RPMI8226 (cell line): ENCODE measurements at places on chromosomes 5 and 9.

- peak; percentile 71 for DNase-seq
Measured at GRCh38 chr5:175321927-175322532, 122.0 kb downstream of the DRD1 start.

GRCh38 chr9:607417-607816, 234.1 kb upstream of the DMRT1 start:
- no peak for DNase-seq

- DNase-seq, result no peak
Measured at GRCh38 chr9:121450241-121450640, 49.4 kb downstream of the GGTA1 start.

DNA sequence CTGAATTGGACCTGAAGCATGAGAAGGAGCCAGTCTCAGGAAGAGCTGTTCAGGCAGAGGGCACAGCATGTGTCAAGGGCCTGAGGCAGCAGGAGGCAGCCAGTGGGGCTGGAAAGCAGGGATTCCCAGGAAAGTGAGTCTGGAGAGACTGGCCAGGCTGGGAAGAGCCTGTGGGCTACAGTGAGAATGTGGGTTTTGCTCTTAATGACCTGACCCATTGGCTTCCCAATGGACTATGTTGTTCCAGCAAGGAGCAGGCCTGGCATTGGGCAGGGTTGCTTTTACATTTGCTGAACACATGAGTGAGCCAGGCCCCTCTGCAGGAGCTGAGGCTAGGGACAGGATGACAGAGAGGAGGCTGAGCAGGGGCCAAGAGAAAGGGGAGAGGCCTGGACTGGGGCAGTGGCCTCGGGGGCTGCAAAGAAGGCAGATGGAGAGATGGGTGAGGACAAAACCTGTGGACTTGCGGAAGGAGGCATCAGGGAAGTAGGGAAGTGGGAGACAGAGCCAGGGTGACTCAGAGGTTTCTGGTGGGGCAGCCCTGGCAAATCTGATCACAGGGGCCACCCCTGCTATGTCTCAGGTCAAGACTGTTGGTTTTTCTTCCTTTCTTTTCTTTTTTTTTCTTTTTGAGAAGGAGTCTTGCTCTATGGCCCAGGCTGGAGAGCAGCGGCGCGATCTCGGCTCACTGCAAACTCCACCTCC, 65.9 kb upstream of the NEK6 start:
- no peak for DNase-seq

- no peak for DNase-seq
Measured at GRCh38 chr9:127767909-127768331, 10.5 kb downstream of the SH2D3C start.

GRCh38 chr5:157387683-157388093, 72.3 kb upstream of the NIPAL4 start:
- no peak for DNase-seq

GRCh38 chr9:34611811-34612787, at the start of gene RPP25L:
RPP25L (minus strand) TSS chr9:34612097; CDS start chr9:34611296, 801 bp downstream.
- DNase-seq, result peak; percentile 91

DNA sequence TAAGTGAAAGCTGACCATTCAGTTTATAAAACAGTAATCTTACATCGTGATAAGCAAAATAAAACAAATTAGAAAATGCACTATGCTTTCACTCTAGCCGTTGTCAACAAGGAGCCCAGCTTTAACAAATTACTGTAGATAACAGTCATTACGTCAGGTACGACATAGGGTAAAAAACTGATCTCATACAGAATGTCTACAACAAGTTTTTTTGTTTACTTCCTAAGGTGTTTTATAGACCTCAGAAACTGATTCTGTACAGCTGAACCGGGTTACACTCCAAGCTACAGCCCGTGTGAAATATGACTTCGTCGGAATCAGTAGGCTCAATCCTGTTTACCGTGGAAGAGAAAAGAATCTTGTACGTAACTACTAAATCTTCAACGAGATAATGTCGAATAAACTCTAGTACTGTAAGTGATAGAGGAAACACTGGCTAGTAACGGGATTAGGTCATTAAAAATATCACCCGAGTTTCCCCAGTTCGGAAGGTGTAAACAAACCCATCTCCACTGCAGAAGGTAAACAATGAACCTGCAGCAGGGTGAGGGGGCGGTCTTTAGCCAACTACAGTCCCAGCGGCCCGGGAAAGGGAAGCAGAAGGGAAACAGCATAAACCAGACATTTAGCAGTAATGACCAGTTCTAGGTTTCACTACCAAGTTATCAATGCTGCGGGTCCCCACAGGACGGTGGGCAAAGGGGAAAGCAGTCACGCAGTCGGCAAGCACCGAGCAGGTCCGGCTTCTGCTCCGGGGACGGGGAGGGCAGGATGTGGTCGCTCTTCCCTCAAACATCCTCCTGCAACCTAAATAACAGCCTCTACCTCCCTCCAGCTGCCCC, 1.1 kb downstream of the RICTOR start:
- peak; percentile 71 for DNase-seq

GRCh38 chr9:116137581-116137980, 16.0 kb upstream of the PAPPA start:
- no peak for DNase-seq

GRCh38 chr9:111284703-111285102, 45.3 kb downstream of the OR2K2 start:
- DNase-seq, result peak; percentile 3

DNA sequence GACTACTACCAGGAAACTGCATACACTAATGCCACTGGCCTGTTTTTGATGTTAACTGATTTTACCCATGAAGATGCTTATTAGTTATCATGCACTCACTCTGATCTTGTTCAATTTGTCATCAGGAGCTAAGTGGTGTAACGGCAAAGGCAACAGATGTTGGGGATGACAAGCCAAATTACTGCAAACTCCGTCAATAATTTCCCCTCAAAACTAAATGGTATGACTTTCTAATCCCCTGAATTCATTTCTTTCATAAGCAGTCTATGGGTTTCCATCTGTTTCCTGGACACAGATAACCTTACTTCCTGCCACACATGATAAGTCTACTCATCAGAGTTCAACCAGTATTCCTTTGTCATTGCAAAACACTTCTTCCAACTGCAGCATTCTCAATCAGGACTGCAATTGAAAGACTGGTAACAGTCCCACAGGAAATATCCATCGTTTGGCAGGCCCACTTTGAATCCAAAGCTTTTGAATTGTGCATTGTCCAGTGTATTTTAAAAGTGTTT, 96.2 kb upstream of the SMC2 start:
- no peak for DNase-seq

DNA sequence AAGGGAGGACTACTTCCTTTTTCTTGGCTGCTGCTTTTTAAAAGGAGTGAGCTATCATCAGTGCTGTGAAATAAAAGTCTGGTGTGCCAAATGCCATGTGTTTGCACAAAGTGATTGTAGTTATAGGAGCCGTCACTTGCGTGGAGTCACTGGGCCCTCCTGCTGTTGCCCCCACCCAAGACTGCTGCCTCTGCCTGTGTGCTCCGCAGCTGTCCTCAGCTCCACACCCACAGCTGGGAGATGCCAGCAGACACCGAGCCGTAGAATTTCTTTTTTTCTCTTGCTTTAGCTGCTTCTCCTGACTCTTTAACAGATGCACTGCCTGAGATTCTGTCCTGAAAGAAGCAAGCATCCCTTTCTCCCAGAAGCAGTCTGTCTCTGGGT, 9.8 kb upstream of the GLE1 start:
- DNase-seq, result no peak

GRCh38 chr5:175797521-175798038, 73.8 kb upstream of the CPLX2 start:
- DNase-seq, result no peak

DNA sequence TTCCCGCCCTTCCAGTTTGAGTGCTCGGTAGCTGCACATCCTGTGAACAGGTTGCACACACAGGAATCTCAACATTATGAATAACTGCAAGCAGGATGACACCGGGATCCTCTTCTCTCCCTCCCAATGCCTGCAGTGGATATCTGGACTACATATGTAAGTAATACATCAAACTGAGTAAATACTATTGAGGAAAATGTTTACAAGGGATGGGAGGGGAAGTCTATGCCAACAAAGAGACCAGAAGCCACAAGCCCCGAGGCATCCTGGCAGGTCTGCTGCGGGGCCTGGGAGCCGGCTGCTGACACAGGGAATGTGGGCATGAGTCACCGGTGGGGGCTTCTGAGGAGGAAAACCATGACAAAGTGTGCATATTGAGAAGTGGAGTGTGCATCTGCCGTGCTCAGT, 8.6 kb upstream of the ANKRD33B start:
- DNase-seq, result no peak

DNA sequence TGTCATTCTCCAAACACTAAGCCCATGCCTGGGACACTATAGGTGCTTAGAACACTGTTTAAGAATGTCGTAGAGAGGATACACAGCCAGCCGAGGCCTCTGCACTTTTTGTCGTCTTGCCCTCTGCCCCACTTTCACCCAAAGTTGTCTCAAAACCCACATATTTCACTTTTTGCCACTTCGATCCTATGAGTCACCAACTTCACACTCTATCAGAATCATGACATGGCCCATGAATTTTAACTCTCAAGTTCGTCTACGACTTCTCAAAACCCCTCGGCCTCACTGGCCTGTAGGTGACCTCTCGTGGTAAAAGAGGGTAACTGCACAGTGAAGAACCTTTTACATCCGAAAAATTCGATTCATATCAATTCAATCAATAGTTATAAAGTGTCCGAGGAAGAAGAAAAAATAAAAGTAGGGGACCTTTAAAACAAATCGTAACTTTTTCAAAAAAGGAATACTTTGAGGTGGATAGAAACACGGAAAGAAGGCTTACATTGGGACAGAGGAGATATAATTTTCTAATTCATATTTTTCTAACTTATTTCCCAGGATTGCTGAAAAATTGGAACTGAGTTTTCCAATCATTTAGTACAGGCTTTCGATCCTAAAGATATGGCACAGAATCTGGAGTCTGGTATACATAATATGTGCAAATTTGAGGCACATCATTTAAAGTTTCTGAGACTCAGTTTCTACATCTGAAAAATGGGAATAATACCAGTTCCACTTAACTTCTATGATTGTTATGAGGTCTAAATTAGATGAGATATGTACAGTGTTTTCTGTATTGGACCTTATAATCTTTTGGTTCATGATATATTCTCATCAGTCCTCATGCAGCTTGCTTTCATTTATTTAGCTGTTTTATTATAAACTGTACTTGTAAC, 122.6 kb downstream of the APBA1 start:
- peak; percentile 25 for DNase-seq

- DNase-seq, result no peak
Measured at GRCh38 chr9:79694676-79695400, 123.1 kb downstream of the TLE4 start.

- DNase-seq, result no peak
Measured at GRCh38 chr5:91264311-91265051, 118.6 kb downstream of the ARRDC3 start.

DNA sequence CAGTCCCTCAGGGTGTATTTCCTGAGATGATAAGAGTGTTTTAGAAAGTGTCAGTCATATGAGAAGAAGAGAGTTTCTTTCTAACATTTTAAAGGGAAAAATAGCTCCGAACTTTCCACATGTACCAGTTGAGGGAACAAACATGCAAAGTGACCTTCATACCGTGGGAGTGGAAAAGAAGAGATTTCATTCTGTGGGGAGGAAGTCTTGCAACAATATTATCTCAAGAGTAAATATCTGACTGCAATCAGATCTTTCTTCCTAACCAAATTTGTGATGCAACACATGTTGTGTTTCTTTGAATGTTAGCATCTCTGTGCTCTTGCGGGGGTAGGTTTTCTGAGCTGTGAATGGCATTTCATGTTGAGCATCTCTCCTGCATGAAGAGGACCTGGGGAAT, 30.6 kb downstream of the ANKRD55 start:
- no peak for DNase-seq

DNA sequence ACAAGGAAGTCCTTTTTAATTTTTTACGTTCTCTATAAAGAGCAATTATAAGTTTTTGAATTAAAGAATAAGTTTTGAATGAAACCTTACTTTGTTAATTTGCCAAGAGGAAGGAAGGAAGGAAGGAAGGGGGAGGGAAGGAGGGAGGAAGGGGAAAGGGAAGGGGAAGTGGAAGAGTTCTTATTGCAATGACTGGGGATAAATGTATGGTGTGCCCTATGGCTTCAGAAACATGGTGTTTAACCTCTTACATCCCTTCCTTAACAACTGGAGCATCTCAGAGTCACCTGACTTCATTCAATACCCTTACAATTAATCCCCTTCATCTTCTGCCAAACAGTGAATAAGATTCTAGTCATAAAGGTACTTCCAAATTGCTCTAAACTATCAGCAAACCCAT, 16.0 kb downstream of the CEMIP2 start:
- no peak for DNase-seq

- no peak for DNase-seq
Measured at GRCh38 chr5:139904566-139904815, 108.9 kb downstream of the PSD2 start.

DNA sequence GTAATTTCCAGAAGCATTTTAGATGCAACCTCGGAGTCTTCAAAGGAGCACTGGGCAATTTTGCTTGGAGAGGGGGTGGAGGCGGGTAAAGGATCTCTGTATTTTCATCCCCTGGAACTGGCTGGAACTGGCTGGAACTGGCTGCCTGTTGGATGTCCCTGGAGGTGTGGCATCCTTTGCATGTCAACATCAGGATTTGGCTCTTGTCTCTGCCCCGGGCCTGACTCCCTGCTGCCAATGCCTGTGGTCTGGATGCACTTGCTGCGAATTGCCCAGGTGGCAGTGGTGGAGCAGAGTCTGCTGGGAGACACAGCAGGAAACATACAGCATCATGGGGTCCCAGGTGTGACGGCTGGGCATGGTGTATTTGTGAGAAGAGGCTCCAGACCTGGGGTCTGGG, 391.3 kb downstream of the GADD45G start:
- no peak for DNase-seq

DNA sequence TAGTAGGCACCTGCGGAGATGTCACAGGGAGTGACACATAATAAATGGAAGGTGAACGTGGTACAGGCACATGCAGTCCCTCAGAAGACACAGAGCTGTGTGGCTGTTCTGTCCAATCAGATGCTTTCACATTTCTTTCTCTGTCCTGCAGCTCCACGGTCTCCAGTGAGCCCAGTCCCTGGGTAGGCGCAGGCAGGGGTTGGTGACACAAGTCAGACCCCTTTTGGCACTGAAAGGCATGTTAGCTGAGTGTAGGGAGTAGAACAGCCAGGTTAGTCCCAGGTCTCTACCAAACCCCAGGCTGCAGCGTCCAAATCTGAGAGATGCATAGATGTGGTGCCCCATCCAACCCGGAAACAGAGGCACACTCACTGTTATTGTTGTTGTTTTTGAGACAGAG, 2.8 kb downstream of the SLC31A2 start:
- DNase-seq, result no peak

DNA sequence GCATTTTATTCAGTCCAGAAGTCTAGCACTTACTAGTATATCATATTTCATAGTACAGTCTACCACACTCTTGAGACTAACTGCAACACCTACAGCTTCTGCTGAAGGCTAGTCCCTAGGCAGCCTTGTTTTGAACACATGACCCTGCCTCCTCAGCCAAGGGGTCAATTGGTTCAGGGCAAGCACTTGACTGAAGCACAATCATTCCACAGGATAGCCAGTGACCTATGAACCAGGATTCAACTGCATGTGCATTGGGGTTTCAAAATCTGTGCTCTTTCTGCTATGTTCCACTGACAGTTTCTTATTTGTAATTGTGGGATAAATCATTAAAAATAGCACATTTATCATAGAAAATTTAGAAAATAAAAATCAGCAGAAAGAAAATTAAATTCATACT, 186.8 kb downstream of the TMEM161B start:
- DNase-seq, result no peak

- no peak for DNase-seq
Measured at GRCh38 chr9:87387351-87388011, 110.2 kb upstream of the DAPK1 start.

GRCh38 chr9:72494051-72494450, 27.4 kb upstream of the TMC1 start:
- no peak for DNase-seq

GRCh38 chr9:38419181-38419580, 5.1 kb downstream of the IGFBPL1 start:
- no peak for DNase-seq
